Heart right ventricle (tissue), 16 donors: ENCODE measurements at places on chromosomes 1 and 21. TPM values are rescaled to one million over a fixed set of nuclear protein-coding genes. Genes with fewer than 3 reads are reported as not detected.

GRCh38 chr1:24294228-24294672 is 24.9 kb upstream of the GRHL3 start:
- H3K36me3 ChIP-seq = no peaks in the 10 kb centered on the region
- H3K4me1 ChIP-seq = peaks cover 11% of the 10 kb centered on the region
- no peaks in the 10 kb centered on the region for H3K27me3 ChIP-seq
- no peak for DNase-seq
- no peak overlapping the region for H3K27ac ChIP-seq

DNA sequence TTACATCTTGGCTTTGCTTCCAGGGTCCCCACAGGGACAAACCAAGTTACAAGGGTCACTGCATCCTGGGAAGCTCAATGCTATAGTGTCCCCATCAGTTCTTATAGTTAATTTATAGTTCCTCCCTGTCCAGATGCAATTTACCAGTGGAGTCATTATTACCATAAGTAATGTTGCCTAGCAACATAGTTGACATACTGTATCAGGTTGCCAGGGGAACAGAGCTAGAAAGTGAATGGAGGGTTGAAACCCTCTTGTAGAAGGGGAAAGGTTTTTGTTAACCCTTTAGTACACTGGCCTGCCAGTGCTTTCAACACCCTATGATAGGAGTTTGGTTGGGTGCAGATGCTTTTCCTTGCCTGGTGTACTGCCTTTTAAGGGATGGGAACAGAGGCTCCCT is 34.3 kb upstream of the TTC4 start:
- H3K36me3 ChIP-seq = no peaks in the 10 kb centered on the region
- H3K4me1 ChIP-seq = no peaks in the 10 kb centered on the region
- H3K27me3 ChIP-seq = no peaks in the 10 kb centered on the region
- no peak for DNase-seq

DNA sequence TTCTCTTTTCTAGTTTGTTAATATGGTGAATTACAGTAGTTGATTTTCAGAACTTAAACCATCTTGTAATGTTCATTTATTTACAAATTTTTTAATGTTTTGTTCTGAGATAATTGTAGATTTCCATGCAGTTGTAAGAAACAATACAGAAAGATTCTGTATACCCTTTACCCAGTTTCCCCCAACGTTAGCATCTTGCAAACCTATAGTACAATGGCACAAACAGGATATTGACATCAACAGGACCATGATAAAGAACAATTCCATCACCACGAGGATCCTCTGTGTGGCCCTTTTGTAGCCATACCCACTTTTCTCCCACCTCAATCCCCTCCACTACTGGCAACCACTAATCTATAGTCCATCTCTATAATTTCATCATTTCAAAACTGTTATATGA is 33.3 kb downstream of the COL6A1 start:
- no peak for DNase-seq
- H3K27ac ChIP-seq = no peak overlapping the region
- no peaks in the 10 kb centered on the region for H3K36me3 ChIP-seq
- no peaks in the 10 kb centered on the region for H3K27me3 ChIP-seq

Gene TMEM200B
- 0.92 TPM for total RNA-seq

GRCh38 chr1:244548558-244549115 is 87.6 kb downstream of the CATSPERE start:
- no peak overlapping the region for H3K4me3 ChIP-seq
- H3K36me3 ChIP-seq = no peaks in the 10 kb centered on the region
- H3K27ac ChIP-seq = no peak overlapping the region
- DNase-seq = no peak

Gene SELL
- 2.3 TPM for total RNA-seq

DNA sequence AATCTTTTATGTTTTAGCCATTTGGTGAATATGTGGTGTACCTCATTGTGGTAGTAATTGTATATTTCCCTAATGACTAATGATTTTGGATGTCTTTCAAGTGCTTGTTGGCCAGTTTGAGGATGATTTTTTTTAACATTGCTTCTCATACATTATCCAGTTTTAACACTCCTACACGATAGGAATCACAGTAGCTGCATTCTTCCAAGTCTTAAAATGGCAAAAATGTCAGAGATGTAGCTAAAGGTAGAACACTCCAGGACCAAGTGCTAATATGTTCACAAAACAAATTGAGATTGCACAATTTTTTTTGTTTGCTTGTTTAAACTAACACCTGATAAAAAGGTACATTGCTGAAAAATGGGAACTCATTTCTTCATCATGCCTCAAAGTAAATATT is 11.7 kb downstream of the USP25 start:
- H3K4me1 ChIP-seq = peaks cover 64% of the 10 kb centered on the region
- DNase-seq = no peak
- H3K4me3 ChIP-seq = no peak overlapping the region

- H3K4me1 ChIP-seq = no peaks in the 10 kb centered on the region
- DNase-seq = peak; percentile 14
- H3K27me3 ChIP-seq = peaks cover 9% of the 10 kb centered on the region
- no peaks in the 10 kb centered on the region for H3K36me3 ChIP-seq
- no peak overlapping the region for H3K27ac ChIP-seq
Observed at GRCh38 chr1:240189386-240189989, 97.8 kb downstream of the FMN2 start.

Gene FAM3B
- not detected for total RNA-seq
